ENCODE measurements at places on chromosomes 6 and 20.

GRCh38 chr20:38685271-38685670 is 39.0 kb upstream of the SLC32A1 start:
- no peak overlapping the region for H3K4me3 ChIP-seq
- no peaks in the 10 kb centered on the region for H3K36me3 ChIP-seq

DNA sequence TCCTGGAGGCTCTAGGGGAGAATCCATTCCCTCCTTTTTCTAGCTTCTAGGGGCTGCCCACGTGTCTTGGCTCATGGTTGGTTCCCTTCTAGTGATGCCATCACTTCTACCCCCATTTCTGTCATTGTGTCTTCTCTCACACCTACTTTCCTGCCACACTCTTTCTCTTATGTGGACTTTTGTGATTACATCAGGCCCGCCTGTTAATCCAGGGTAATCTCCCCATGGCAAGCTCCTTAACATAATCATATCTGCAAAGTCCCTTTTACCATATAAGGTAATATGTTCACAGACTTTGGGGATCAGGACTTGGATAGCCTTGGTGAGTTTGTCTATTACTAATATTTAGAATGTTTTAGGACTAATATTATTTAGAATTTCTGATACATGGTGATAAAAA is 111.9 kb downstream of the DNAH8 start:
- H3K4me1 ChIP-seq: no peaks in the 10 kb centered on the region
- no peaks in the 10 kb centered on the region for H3K27me3 ChIP-seq
- no peak overlapping the region for H3K4me3 ChIP-seq
- H3K27ac ChIP-seq: no peak overlapping the region
- no peak for DNase-seq
- no peaks in the 10 kb centered on the region for H3K36me3 ChIP-seq

- H3K27ac ChIP-seq: no peak overlapping the region
- H3K27me3 ChIP-seq: no peaks in the 10 kb centered on the region
- peaks cover 3% of the 10 kb centered on the region for H3K4me1 ChIP-seq
- DNase-seq: no peak
These were observed 234.3 kb downstream of the CDC5L start for GRCh38 chr6:44621846-44622245.

- H3K4me1 ChIP-seq: no peaks in the 10 kb centered on the region
- H3K27ac ChIP-seq: no peak overlapping the region
These were observed 23.9 kb upstream of the MICB start for GRCh38 chr6:31473780-31474761.

- no peak overlapping the region for H3K4me3 ChIP-seq
- no peak for DNase-seq
- no peak overlapping the region for H3K27ac ChIP-seq
- H3K27me3 ChIP-seq: peaks cover 12% of the 10 kb centered on the region
- H3K4me1 ChIP-seq: no peaks in the 10 kb centered on the region
- H3K36me3 ChIP-seq: no peaks in the 10 kb centered on the region
These were observed 6.5 kb downstream of the PLEKHG1 start for GRCh38 chr6:150606168-150606591.

- no peak within 1 kb of the TSS for H3K27ac ChIP-seq
- H3K27me3 ChIP-seq: no peaks in the 10 kb centered on the region
- DNase-seq: peak; percentile 85
- H3K36me3 ChIP-seq: peaks cover 2% of the 10 kb centered on the region
These were observed at the start of gene DEF6 for GRCh38 chr6:35297601-35298481. Gene DEF6 (plus strand): TSS chr6:35297818. CDS start chr6:35297857, 39 bp downstream.

GRCh38 chr6:14728396-14729024 is 517.4 kb upstream of the JARID2 start:
- no peak overlapping the region for H3K4me3 ChIP-seq
- no peaks in the 10 kb centered on the region for H3K27me3 ChIP-seq
- no peaks in the 10 kb centered on the region for H3K36me3 ChIP-seq
- no peak for DNase-seq
- H3K27ac ChIP-seq: no peak overlapping the region

- H3K4me1 ChIP-seq: no peaks in the 10 kb centered on the region
- H3K27ac ChIP-seq: no peak overlapping the region
These were observed 196.5 kb downstream of the ARHGAP18 start for GRCh38 chr6:129513471-129513870.

- no peak overlapping the region for H3K27ac ChIP-seq
- no peak overlapping the region for H3K4me3 ChIP-seq
- no peaks in the 10 kb centered on the region for H3K36me3 ChIP-seq
- no peaks in the 10 kb centered on the region for H3K27me3 ChIP-seq
- no peak for DNase-seq
These were observed 25.2 kb downstream of the PHF3 start for GRCh38 chr6:63660757-63661156.

- no peak for DNase-seq
- peaks cover 2% of the 10 kb centered on the region for H3K4me1 ChIP-seq
- no peak overlapping the region for H3K4me3 ChIP-seq
- peaks cover 4% of the 10 kb centered on the region for H3K36me3 ChIP-seq
These were observed 29.2 kb downstream of the MOCS1 start for GRCh38 chr6:39904946-39905639.

Data from H1 (cell line).